Suppressor macrophage (primary cell): ENCODE measurements at places on chromosomes 2 and 18.

DNA sequence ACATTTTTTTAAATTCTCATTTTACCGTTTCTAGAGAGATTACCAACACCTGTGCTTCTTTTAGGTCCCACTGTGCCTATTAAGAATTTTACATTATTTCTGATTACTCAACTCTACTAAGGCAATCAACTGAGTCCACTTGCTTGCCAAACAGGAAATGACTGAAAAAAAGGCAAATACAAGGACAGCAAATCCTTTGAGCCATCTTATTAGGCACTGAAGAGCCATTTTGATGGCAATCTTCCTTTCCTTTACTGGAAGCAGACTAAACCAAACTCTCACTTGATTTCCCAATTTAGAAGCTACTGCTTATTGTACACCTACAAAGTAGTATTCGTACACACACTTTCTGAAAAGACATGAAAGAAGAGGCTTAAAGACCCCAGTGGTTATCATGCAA lies 121.4 kb upstream of the COL3A1 start:
- no peak for DNase-seq

DNA sequence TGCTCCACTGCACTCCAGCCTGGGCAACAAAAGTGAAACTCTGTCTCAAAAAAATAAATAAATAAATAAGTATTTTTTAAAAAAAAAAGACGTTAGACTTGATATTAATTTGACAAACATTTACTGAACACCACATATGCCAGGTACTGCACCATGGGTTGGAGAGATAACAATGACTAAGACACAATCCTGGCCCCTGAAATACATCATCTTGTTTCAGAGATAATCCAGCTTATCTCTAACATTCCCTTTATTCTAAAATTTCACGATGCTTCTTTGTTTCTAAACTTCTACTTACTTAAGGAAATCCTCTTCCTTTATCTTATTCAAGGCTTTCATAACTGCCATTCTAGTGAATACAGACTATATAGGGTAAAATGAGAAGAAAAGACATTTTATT lies 55.0 kb upstream of the PEX13 start:
- no peak for DNase-seq

DNA sequence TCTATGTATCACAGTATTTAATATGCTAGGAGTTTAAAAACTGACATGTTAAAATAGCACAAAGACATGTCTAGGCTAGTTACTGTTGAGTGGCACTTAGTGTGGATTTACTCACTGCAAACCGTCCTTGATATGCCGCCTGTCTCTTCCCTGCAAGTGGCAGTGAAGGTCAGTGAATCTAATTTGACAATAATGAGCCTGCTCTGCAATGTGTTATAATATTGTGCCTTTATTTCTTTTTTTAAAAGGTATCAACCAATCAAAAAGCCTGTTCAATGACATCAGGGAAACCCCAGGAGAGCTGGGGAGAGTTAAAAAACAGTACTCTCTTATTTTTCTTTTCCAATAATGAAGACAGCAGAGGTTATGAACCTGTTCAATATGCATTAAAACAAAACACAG lies 384.1 kb downstream of the ERBB4 start:
- no peak for DNase-seq

- no peak for DNase-seq
Measured at GRCh38 chr2:54158311-54158710, 42.9 kb downstream of the ACYP2 start.

- DNase-seq, result no peak
Measured at GRCh38 chr18:44981121-44981520, 300.4 kb downstream of the SETBP1 start.

GRCh38 chr2:152176113-152176714 lies 651 bp upstream of the STAM2 start:
- peak; percentile 49 for DNase-seq

GRCh38 chr2:57278451-57278850 lies 768.2 kb upstream of the VRK2 start:
- DNase-seq, result no peak
